Activated CD4-positive, alpha-beta T cell treated with anti-CD3 and anti-CD28 coated beads, Interleukin-2, amount 10 ng/mL, durations not matched to agents 24 days and 14 days (primary cell): ENCODE measurements at places on chromosomes 5 and 9. TPM values are rescaled to one million over a fixed set of nuclear protein-coding genes. Genes with fewer than 3 reads are reported as not detected.

- no peak for DNase-seq
Observed at GRCh38 chr9:13131416-13131815, 148.1 kb downstream of the MPDZ start.

DNA sequence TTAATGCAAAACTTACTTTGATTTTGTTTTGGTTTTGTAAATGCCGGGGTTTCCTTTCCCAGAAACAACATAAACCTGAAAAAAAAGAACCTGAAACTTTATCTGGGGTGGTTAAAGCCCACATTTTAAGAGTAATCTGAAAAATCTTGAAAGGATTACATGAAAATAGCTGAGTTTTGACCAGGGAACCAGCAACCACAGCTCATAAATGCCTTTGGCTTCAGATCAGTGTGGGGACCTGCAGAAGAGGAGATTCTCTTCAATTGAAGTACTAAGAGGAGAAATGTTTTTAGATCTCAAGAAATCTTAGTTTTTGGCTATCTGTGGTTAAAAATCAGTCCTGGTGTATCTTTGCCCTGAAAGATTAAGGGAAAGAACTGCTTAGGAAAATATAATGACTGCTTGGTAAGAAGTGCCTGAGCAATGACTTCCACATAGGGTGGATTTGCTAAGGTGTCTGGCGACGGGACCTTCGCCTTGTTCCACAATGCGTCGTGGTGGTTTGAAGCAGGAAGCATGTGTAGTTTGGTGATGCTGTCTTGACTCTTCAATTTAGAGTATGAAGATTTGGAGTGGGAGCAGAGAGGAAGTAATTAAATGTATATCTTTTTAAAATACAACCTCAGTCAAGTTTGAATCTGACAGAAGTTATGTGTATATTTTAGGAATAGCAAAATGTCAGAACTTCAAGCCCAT lies 186.5 kb downstream of the MAN2A1 start:
- no peak for DNase-seq

DNA sequence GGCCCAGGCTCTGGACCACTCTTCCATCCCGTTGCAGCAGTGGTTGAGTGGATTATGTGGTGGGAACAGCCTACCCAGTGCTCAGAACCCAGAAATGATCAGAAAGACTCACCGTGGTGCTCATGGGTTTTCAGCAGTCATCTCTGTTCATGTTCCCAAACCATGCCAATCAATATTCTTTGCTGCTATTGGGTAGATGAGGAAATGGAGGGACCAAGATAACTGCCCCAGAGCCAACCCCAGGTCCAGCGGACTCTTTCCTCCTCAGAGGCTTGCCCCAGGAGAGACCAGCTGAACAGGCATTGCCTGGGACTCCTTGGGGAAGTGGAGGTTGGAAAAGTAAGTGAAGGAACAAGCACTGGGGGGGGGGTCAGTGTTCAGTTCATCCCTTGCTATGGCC lies 38.1 kb downstream of the ALG2 start:
- DNase-seq, result no peak

GRCh38 chr5:127650022-127650421 lies 1.1 kb downstream of the CTXN3 start:
- DNase-seq, result no peak

TRPM3 gene
- not detected in 2 replicates for total RNA-seq

CARTPT gene
- not detected in 2 replicates for total RNA-seq

SHC3 gene
- total RNA-seq, result not detected in 2 replicates

ANGPTL2 gene
- not detected in 2 replicates for total RNA-seq
